ENCODE measurements at places on chromosomes 7 and 10. TPM values are rescaled to one million over a fixed set of nuclear protein-coding genes. Genes with fewer than 3 reads are reported as not detected.

TRPV5 gene
- total RNA-seq, result not detected

TMEM254 gene
- 5.4 TPM for total RNA-seq

APBB1IP gene
- 3.1 TPM for total RNA-seq

KIF11 gene
- 8.9 TPM for total RNA-seq

ATP5F1C gene
- total RNA-seq, result 170 TPM
